ENCODE measurements at places on chromosomes 4 and X.

GRCh38 chrX:590693-591404, 39.7 kb upstream of the SHOX start:
- no peak for DNase-seq

DNA sequence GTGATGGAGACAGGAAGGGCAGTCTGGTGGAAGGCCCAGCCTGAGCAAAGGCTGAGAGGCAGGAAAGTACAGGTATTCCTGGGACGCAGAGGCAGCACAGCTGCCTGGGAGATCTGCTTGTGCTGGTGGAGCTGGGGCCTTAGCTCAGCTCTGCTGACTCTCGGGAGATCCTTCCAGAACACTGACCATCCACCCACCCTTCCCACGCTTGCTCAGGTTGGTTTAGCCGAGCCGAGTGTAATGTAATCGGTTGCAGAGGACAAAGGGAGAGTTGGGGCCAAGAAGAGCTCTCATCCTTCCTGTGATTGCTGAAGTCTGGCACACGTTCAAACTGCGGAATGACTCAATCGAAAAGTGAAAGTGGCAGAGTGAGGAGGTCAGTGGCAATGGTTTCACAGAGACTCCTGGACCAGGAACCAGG, 43.1 kb upstream of the GPR78 start:
- no peak for DNase-seq

- no peak for DNase-seq
These were observed 109.1 kb upstream of the TBL1X start for GRCh38 chrX:9355739-9356138.

- no peak for DNase-seq
These were observed 20.3 kb downstream of the ATP2B3 start for GRCh38 chrX:153537526-153538295.

DNA sequence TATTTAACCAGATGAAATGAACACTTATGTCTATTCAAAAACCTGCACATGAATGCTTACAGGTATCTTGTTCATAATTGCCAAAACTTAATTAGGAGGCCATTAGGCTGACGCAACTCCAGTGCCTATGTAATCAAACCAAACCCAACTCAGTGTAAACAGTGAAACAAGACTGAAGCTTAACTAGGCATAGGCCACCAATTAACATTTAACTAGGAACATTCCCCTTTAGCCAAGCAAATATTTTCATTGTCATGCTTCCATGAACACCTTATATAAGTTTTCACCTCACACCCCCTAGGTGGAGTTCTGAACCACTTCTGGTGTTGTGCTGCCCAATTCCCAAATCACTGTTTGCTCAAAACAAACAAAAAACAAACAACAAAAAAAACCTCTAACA, 686.0 kb downstream of the STPG2 start:
- DNase-seq: no peak

DNA sequence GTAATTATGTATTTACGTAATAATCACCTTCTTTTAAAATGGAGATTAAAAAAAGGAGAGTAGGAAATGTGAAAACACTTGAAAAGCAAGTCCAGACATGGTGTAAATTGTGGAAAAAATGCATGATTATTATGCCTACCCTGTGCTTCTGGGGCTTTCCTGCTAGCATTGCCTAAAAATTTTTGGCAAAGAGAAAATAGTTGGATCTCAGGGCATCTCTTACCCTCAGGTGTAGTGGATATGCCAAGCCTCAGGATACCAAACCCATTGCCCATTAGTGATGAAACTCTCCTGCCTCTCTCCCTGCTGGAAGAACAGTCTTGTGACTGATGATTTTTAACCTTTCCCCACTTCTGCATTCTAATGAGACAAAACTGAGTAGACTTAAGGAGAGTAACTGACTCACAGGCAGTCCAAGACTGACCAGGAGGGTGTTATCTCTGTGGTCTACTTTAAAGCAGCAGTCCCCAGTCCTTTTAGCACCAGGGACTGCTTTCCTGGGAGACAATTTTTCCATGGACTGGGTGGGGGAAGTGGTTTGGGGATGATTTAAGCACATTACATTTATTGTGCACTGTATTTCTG, 174.6 kb downstream of the ZNF330 start:
- DNase-seq: no peak

GRCh38 chr4:20681271-20681670, 19.0 kb upstream of the PACRGL start:
- no peak for DNase-seq

DNA sequence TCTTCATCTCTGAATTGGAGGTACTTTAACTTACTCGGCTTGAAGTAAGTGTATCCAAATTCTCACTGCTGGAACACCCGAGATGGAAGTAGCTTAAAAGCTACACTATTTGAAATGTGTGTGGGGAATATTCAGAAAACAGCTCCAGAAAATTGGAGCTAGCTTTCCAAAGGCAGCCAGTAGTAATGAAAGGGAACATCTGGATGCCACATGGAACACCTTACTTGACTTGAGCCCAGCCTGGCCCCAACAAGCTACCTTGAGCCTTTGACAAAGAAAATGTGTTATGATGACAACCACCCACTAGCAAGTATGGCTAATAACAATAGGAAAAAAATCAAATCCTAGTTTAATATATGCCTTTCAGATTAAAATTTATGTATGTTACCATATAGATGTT, 161.5 kb downstream of the PRDM5 start:
- DNase-seq: no peak

DNA sequence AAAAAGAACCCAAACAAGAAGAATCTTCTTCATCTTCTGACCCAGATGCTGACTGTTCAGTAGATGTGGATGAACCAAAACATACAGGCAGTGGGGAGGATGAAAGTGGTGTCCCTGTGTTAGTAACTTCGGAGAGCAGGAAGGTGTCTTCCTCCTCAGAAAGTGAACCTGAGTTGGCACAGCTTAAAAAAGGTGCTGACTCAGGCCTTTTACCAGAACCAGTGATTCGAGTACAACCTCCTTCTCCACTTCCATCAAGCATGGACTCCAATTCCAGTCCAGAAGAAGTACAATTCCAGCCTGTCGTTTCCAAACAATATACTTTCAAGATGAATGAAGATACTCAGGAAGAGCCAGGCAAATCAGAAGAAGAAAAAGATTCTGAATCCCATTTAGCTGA, 307.0 kb downstream of the ANK2 start:
- DNase-seq: no peak

- no peak for DNase-seq
These were observed 62.2 kb downstream of the DTHD1 start for GRCh38 chr4:36343501-36344175.

GRCh38 chrX:8048466-8048865, 121.3 kb upstream of the PNPLA4 start:
- DNase-seq: no peak

DNA sequence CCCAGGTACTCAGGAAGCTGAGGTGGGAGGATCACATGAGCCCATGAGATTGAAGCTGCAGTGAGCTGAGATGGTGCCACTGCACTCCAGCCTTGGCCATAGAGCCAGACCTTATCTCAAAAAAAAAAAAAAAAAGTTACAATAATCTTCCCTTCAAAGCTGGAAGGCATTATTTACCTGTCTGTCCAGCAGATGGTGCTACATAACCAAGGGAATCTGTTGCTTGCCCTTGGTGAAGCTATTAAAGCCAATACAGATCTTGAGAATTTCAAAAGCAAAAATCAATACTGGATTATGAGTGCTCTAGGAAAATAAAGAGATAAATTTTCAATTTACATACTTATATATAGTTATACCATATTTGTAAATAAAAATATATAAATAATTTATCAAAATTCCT, 25.9 kb downstream of the PKD2 start:
- DNase-seq: no peak

DNA sequence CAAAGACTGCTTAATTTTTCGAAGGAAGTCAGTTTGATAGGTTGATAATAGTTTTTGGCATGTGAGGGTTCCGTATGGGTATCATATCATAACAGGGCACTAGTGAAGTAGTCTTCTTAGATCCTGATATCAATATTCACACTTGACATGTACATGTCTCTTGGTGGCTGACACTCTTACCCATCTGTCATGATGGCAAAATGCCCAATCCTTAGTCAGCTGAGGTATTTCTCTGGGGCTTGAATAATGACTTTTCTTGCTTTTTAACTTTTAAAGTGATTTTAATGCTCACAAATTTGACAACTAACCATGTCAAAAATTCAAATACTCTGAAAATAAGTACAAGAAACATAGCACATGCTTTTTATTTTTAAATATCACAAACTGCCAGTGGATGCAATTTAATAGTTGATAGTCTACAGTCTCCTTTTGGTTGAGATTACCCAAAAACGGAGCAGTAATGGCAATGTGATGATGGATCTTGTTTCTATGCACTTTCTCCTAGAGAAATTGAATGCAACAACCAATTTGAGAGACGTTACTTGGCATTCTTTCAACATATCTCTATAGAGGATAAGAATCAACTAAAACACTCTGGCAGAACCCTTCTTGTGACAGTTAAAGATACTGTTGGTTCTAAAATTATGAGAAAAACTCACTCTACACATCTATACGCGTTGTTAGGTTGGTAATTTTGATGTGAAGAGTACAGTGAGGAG, 552.9 kb upstream of the PABPC4L start:
- DNase-seq: no peak

DNA sequence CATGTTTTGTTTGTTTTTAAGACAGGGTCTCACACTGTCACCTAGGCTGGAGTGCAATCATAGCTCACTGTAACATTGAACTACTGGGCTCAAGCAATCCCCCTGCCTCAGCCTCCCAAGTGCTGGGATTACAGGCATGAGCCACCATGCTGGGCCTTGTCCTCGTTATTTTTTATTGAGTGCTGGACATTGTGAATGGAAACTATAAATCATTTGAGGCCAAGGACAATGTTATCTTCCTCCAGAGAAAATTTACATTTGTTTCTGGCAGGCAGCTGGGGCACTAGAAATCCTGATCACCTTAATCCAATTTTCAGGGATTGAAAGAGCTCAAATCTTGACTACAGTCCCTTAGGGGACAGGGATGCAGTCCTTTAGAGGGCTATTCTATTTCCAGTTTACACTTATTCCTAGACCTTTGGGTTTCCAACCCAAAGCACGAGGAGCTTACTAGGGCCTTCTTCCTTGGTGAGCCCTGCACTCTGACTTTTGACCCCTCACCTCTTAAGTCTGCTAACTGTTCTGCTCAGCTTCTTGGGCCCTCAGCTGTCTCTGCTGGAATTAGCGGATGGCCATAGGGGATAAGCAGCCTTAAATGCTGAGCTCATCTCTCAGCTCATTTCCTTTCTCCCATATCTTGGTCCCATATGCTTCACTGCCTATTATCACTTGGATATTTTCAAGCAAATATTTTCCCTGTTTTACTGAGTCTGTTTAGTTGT, 23.0 kb upstream of the PDZD4 start:
- DNase-seq: no peak

DNA sequence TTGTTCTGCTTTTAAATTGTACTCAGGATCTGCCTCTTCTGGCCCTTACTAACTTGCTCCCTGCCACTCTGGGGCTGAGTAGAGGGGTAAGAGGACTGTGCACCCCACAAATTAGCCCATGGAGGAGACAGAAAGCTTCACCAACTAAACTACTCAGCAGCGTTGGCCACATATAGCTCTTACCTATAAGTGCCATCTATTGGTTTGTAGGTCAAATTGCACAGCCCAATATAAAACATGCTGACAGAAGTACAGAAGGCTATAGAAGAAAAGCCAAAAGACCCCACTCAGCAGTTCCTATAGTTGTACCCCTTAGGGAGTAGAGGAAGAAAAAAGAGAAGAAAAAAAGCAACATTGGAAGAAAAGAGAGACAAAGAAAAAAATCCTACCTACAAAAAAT, 341.2 kb upstream of the FMR1 start:
- DNase-seq: no peak

Measured in activated CD8-positive, alpha-beta memory T cell treated with anti-CD3 and anti-CD28 coated beads for 4 hours (primary cell).